Fibroblast of lung (primary cell): ENCODE measurements at places on chromosomes 1 and 21. TPM values are rescaled to one million over a fixed set of nuclear protein-coding genes. Genes with fewer than 3 reads are reported as not detected.

The CROCC gene
- 3.6 and 3.8 TPM in 2 replicates for polyA plus RNA-seq

DNA sequence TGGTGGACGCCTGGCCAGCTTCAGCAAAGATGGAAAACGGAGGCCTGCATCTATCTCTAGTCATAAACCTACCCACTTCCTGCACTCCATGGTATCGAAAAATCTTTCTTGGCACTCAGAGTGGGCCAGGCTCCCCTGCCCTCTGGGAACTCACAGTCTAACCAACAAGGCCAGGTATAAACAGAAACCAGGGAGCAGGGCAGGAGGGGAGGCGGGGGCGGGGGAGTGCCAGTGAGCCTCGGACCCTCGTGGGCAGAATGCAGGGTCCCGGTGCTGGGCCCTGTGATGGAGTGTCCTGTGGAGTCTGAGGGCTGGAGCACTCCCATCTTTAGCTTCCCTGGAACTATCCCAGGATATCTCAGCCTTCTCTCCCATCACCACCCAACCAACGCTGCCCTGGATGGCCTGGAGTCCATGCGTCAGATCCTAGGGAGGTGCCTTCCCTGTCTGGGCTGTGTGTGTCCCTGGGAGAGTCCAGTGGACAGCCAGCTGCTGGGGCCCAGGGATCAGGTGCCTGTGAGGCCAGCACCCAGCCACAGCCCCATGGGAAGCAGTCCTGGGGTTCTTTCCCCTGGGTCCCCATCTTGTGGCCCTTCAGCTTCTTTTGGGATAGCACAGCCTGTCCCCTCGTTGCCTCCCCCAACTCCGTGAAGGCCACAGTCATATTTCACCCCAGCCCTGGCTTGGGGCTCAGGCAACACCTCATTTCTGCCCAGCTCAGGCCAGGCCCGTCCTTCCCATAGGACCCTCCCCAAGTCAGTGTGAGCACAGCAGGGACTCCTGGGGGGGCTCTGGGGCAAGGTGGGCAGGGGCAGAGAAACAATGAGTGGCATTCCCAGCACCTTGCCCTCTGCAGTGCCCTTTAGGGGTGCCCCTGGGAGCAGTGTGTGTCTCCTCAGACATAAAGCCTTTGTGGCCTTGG is 1.1 kb upstream of the EPS8L3 start:
- no peak for DNase-seq

The IL10RB gene
- 43.6 and 56.2 TPM in 2 replicates for polyA plus RNA-seq

The CFHR2 gene
- not detected in 2 replicates for polyA plus RNA-seq

- no peak for DNase-seq
Measured at GRCh38 chr1:206921772-206922265, at the start of gene FCMR. Gene FCMR, minus strand, starts transcription at chr1:206921941. Its CDS starts 87 bp downstream, at chr1:206921854.
